ENCODE measurements at places on chromosomes 13 and 19.

DNA sequence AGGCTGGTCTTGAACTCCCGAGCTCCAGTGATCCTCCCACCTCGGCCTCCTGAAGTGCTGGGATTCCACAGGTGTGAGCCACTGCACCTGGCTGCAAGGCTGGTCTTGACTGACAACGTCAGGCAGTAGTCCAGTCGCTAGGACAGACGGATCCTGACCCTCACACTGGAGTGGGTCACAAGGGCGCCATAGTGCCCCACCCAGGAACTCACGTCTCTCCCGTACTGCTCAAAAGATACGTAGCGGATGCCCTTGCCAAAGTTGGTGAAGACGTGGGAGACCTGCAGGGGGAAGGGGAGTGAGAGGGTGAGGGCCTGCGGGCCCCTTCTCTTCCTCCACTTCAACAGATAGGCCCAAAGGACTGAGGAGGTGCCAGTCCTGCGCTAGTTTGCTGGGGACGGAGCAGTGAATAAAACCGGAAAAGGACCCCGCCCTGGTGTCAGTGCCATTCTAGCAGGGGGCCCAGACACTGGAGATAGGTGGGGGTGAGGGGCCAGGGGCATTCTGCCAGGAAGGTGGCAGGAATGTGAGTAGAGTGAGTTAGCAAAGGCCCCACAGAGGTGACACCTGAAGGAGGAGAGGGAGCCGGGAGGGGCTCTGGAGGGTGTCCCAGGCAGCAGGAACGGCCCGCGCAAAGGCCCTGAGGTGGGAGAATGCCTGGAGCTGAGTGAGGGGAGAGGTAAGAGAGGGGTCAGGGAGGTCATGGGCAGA lies 11.9 kb downstream of the MRPS12 start:
- no peak for DNase-seq

DNA sequence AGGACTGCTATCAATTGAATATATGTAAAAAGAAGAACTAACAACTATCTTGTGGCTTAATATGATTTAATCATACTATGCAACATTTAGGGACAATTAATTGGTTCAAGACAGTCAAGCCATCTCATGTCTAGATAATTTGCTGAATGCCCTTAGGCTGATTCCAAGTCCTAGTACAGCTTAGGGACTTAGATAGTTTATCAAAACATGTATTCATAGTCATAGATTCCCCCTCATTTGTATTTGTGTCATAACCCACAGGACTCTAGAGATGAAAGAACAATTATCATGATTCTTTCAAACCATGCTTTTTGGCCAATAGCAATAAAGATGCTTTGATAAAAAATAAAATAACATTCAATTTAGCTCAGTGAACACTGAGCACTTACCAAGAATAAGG lies 607.6 kb downstream of the SLITRK1 start:
- no peak for DNase-seq

DNA sequence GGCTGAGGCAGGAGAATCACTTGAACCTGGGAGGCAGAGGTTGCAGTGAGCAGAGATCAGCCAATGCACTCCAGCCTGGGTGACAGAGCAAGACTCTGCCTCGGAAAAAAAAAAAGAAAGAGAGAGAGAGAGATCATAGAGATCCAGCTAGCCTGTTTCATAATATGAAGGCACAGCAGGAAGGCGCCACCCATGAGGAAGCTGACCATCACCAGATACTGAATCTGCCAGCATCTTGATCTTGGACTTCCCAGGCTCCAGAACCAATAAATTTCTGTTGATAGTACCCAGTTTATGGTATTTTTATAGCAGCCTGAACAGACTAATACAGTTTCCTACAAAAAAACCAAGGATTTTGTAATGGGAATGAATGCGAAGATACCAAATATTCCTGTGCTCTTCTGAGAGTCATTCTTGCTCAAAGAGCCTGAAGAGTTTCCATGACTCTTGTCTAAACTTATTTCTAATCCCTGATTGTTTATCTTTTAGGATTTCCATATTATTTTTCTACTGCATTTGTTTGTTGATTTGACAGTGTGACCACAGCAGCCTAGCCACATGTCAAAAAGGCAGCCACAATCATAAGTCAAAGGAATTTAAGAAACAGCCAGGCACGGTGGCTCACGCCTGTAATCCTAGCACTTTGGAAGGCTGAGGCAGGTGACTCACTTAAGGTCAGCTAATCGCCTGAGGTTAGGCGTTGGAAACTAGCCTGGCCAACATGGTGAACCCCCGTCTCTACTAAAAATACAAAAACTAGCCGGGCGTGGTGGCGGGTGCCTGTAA lies 37.7 kb upstream of the PDCD5 start:
- no peak for DNase-seq

- DNase-seq: no peak
These were observed at the start of gene MAP4K1 for GRCh38 chr19:38617764-38618589. Gene MAP4K1, minus strand, starts transcription at chr19:38617953. Its CDS starts 58 bp downstream, at chr19:38617895.

GRCh38 chr13:113098162-113098732 lies 7.3 kb upstream of the F7 start:
- DNase-seq: no peak

- no peak for DNase-seq
These were observed 642.3 kb upstream of the SLITRK1 start for GRCh38 chr13:84524586-84524985.

DNA sequence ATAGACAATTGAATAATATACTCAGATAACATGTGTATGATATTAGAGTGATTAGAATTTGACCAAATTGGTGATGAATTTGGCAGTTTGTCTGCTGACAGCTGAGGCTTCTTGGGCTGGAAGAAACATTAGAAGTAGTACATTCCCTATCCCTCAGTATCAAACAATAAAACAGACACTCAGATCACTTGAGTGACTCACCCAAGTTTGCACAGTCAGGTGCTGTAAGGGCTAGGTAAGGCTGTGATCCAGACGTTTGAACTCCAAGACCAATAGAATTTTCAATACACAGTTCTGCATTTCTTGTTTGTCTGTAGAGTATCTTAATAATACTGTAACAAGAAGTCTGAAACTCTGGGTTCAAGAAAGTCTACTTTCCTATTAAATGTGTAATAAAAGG lies 223.5 kb downstream of the POSTN start:
- DNase-seq: no peak

DNA sequence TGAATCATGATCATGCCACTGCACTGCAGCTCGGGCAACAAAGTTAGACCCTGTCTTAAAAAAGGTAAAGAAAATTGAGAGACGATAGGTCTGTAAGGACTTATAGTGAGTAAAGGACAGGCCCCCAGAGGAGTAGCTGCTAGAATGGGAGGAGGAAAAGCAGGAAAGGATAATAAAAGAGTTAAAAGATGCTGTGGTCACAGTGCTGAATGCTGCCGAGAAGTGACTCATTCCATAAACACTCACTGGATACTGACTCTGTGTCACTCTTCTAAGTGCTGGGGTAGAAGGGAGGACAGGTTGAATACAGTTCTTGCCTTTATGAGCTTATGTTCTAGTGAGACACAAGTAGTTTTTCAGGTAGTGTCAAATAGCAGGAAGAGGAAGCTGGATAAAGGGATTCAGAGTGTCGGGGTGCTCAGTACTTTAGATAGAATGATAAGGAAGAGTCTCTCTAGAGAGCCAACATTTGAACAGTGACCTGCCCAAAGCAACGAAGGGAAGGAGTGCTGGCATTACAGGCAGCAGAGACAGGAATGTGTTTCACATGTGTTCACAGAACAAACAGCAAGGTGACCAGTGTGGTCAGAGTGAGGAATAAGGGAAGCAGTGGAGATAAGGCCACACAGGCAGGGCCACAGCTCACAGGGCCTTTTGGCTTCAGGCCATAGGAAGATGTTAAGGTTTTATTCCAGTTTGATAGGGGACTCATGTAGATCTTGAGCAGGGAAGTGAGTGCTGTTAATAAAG lies 1240.5 kb downstream of the UQCRFS1 start:
- no peak for DNase-seq

DNA sequence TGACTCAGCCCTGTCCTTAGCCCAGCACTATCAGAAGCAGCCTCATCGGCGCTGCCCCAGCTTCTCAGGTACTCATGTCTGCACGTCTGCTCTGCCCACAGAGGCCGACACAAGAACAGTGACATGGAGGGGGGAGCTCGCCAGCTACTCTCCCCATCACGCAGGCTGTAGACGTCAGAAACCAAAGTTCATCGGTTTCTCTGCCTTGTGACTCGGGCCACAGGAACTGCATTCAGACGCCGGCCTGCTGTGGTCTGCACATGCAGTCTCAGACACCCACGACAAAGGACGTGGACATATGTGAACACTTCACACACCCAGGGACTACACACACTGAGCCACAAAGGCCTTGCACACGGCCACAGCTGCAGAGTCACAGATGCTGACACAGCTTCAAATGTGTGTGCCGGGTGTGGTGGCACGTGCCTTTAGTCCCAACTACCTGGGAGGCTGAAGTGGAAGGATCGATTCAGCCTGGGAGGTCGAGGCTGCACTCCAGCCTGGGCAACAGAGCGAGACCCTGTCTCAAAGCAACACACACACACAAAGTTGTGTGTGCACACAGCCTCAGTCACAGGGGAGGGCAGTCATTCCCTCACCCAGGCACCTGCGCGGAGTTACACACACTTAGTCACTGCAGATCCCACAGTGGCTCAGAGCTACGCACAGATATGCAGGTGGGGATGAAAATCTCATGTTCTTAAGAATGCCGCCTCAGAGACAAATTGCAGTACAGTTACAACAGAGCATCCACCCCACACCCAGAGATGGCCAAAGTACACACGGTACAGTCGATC lies 4.9 kb upstream of the ZFP36 start:
- DNase-seq: no peak

GRCh38 chr19:29014857-29015436 lies 198.0 kb downstream of the UQCRFS1 start:
- no peak for DNase-seq

- DNase-seq: no peak
These were observed 15.2 kb upstream of the PPP1R12C start for GRCh38 chr19:55132453-55133129.

GRCh38 chr13:109162248-109163036 lies 533.0 kb downstream of the MYO16 start:
- DNase-seq: no peak

DNA sequence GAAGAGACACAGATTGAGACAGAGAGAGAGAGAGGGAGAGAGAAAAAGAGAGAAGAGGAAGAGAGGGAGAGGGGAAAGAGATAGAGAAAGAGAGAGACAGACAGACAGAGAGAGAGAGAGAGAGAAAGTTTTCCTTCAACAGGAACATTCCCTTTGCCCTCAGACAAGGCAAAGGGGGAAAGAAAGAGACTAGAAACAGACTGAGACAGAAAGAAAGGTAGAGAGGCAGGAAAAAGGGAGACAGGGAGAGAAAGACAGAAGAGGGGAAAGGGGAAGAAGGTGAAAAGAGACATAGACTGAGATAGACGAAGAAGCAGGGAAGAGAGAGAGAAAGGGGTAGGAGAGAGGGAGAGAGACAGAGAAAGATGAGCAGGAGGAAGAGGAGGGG lies 18.5 kb upstream of the ZNF175 start:
- no peak for DNase-seq

- no peak for DNase-seq
These were observed 32.1 kb downstream of the RASL11A start for GRCh38 chr13:27302643-27303262.

- no peak for DNase-seq
These were observed 148.6 kb upstream of the ZNF507 start for GRCh38 chr19:32196690-32197420.

DNA sequence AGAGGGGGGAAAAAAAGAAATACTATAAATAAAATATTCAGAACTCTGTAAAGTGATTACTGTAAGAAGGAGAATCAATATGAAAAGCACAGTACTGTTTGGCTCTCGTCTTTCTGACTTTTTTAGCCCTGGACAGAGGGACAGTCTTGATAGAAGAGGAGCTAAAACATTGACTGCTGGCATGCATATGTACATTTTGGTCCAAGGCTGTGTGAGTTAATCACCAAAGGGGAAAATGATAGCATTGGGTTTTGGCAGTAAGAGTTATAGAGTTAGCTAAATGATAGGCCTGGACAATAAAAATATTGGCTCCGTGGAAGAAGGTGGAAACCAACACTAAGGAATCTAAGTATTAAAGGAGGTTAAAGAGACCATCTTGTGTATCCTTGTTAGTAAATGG lies 50.3 kb downstream of the RAP2A start:
- no peak for DNase-seq

DNA sequence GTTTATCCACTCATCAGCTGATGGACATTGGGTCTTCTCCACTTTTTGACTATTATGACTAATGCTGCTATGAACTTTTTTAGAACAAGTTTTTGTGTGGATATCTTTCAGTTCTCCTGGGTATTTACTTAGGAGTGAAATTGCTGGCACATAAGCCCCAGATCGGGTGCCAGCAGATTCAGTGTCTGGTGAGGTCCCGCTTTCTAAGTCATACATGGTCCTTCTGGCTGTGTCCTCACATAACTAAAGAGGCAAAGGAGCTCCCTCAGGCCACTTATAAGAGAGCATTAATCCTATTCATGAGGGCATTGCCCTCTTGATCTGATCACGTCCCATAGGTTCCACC lies 600 bp upstream of the ZNF226 start:
- DNase-seq: no peak

DNA sequence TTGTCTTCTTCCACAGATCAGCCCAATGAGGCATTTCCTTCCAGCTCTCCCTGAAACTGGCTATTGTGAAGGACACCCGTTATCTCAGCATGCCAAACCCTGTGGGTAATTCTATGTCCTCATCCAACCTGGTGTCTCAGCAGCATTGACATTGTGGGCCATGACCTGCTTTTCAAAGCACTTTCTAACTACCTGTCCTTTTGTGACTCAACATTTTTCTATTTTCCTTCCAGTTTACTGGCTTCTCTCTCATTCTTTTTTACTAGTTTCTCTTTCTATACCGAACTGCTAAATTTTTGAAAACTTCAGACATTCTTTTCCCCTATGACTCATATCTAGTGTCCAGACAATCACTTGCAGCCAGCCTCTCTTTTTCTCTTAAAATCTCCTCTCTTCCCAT lies 136.4 kb upstream of the HTR2A start:
- no peak for DNase-seq

GRCh38 chr19:46718157-46718933 lies 1.4 kb upstream of the PRKD2 start:
- DNase-seq: no peak

GRCh38 chr19:46603195-46603637 lies 2.1 kb downstream of the CALM3 start:
- DNase-seq: no peak

DNA sequence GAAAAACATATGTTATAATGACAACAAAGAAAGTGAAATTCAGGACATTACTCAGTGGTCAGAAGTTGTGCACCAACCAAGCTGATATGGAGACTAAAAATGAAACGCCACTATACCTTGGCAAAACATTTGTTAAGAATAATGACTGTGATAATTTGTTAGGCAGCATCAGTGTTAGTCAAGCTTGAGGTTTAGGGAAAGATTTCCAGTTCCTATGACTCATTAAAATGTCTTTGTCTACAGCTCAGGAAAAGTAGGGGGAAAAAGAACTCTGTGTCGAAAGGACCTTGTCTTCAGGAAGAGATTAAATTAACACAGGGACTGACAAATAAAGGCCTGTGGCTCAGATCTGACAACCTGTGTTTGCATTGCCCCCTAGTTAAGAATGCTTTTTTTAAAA lies 764.1 kb upstream of the SLITRK6 start:
- no peak for DNase-seq

GRCh38 chr13:21328201-21328600 lies 130.9 kb downstream of the ZDHHC20 start:
- peak; percentile 27 for DNase-seq

All from NT2/D1 (cell line).